GM12891 (cell line): ENCODE measurements at places on chromosomes 6 and 20.
A peak's percentile ranks its signal among the peaks of the same experiment; 100 is the strongest.

DNA sequence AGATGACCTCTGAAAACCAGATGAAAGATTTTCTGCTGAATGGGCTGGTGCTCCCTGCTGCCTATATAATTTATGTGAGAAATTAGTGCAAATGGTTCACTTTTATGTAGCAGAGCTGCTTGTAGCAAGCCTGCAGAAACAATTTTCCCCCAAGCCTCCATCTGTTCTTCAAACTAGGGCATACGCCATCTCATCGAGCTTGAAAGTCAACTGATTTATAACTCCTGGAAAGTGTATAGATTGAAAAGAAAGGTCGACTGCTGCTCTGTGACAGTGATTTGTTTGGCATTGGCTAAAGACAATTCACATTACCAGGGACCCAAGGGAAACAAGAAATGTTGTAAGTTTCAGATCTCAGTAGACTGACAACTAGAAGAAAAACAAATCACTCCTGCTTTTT lies 93.3 kb downstream of the PACRG start:
- no peak for DNase-seq

DNA sequence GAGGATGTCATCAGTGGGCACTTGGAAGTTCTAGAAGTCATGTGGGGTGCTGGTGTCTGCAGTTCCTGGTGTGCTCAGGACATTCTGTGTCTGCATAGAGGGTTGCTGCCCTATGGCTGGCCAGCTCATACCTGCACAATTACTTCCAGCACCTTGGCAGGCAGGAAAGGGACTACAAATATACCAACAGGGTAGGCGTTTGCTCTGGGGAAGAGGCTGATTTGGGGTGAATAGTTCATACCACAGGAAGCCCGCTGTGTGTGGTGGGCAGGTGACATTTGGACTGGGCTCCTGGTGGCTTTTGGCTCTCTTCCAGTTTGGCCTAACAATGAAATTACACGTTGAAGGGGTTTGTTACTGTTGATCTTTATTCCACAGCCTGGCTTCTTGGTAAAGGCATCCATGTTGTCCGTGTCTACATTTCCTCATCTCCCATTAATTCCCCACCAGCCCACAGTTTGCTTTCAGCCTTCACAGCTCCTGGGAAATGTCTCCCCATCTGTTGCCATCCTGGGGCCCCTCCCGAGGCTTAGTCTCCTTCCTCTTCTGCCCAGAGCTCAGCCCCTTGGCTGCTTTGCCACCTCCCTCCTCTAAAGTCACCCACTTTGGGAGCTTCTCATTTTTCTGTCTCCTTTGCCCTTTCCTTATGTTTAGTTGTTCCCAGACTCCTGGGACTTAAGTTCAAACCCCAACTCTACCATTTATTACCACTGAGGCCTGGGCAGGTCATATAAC lies 88.1 kb downstream of the RSPH3 start:
- no peak for DNase-seq

GRCh38 chr6:108117427-108118358 lies 43.2 kb upstream of the OSTM1 start:
- DNase-seq, result peak; percentile 27

GRCh38 chr6:168117942-168118341 lies 38.9 kb upstream of the FRMD1 start:
- DNase-seq, result no peak

DNA sequence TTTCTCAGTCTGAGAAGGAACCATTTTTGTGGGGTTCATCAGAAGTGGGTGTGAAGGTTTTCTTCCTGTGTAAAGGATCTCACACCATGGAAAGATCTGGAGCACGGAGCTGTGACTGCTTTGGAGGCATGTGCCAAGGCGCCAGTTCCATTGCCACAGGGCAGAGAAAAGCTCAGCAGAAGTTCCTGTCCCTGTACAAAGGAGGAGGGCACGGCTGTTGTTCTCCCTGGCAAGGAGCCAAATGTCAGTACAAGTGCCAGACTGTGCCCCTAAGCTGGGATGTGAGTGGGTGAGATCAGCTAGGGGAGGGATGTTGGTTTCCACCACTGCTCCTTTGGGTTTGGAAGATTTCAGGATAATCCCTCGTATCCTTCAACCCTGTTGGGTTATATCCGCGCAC lies 117.3 kb downstream of the CRYBG1 start:
- DNase-seq, result no peak

DNA sequence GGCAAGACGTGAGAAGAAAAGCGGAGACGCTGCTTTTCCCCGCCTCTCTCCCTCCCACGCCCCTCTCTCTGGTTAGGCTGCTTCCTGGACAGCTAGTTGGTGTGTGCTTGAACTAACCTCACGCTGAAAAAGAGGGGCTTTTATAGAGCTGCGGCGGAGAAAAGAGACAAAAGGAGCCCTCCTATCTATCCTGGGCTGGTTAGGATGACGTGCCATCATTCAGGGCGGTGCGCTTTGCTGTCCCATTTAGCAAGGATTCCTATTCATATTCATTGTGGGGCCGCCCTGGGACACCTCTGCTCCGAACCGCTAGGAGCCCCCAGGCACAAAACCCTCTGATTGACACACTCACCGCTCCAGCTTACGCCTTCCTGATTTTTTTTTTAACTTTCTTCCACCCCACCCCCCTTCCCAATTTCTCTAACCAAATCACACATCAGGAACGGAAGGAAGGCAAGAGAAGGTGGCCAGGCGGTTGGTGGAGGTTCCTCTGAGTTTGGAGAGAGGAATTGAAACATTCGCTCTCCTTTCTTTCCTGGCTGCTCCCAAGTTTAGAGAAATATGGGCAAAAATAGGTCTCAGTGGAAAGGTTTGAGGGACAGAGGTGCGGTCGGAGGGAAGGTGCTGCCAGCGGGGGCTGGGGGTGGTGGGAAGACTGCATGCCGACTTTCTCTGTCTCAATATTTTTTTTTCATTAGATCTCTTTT lies at the start of gene OLIG3:
OLIG3 (minus strand) TSS at position 114 of the 707 bp plus-strand sequence. CDS start 224 bp downstream, outside the sequence.
- peak; percentile 29 for DNase-seq

- no peak for DNase-seq
Observed at GRCh38 chr20:1657556-1658334, at the start of gene SIRPG. TSS of gene SIRPG (minus strand) at chr20:1657779. CDS start at chr20:1657714, 65 bp downstream.

- DNase-seq, result no peak
Observed at GRCh38 chr6:73579851-73580246, 59.0 kb upstream of the EEF1A1 start.

DNA sequence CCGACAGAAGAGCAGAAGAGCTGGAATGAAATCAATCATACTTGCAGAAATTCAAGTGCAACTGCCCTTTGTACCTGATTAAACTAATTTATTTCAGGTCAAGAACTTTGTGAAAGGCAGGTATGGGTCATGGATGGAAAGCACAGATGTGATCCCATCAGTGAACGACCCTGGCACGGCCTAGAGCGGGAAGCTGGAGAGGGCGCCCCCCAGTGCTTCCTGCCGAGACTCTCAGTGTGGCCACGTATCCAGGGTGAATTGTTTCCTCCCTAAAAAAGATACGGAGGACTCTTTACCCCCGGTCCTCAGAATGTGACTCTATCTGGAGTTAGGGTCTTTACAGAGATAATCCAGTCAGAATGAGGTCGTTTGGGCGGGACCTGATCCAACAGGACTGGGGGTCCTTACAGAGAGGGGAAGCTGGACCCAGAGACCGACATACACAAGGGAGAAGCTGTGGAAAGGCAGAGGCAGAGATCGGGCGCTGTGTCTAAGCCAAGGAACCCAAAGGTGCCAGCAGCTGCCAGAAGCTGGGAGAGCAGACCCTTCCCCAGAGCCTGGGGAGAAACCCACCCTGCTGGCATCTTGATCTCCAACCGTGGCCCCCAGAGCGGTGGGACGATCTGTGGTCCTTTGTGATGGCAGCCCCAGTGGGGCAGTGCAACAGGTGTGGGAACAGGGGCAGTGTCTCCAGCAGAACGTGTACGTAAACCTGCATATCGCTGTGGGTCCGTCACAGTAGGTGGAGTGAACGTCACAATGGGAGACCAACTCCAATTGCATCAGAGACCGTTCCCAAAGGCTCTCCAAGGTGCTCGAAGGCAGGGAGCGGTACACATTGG lies 91.9 kb downstream of the TAF4 start:
- DNase-seq, result no peak

DNA sequence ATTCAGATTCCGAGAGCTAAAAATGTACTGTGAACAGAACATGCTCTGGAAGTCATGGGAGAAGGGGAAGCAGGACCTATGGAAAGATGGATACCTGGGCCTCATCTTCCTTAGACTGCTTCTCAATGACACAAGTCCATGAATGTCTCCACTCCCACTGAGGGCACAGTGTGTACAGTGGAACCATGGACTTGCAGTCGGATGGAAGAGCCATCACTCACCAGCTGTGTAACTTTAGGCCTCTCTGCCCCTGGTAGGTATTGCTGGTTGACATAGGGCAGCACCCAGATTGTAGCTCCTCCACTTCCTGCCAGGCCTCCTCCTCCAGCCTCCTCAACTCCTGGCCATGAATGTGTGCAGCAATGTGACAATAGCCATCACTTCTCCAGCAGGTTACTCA lies 52.5 kb downstream of the MAFB start:
- no peak for DNase-seq

- no peak for DNase-seq
Observed at GRCh38 chr6:75975904-75976303, 96.6 kb downstream of the IMPG1 start.

DNA sequence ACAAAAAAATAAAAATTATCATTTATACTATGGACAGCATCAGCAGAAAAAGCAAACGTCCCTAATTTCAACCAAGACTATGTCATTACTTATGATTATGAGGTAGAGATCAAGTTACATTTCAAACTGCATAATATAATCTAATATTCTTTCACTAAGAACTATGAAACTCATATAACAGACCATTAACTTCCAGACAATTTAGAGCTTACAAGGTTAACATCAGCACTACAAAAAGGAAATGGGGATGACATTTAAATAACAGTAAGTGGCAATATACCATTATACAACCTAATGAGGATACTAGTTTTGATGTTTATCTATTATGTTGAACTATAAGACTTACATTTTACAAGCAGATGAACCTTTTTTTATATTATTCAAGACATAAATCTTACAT lies 261.0 kb upstream of the THEMIS start:
- no peak for DNase-seq

DNA sequence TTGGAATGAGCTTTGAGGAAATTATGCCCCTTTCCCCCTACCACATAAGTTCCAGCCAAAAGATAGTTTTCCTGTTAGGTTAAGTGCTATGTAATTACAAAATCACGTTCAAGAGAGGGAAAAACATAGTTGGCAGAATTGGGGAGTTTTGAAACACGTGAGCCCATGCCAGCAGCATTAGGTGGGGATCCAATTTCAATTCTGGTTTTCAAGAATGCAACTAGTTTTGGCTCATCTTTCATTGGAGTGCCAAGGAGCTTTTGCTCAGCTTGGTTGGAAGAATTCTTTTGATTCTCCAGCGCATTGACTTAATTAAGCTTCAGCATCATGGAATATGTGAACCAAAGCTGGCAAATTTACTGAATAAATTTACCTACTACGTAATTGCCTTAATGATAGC lies 95.9 kb downstream of the SAMD5 start:
- DNase-seq, result no peak

DNA sequence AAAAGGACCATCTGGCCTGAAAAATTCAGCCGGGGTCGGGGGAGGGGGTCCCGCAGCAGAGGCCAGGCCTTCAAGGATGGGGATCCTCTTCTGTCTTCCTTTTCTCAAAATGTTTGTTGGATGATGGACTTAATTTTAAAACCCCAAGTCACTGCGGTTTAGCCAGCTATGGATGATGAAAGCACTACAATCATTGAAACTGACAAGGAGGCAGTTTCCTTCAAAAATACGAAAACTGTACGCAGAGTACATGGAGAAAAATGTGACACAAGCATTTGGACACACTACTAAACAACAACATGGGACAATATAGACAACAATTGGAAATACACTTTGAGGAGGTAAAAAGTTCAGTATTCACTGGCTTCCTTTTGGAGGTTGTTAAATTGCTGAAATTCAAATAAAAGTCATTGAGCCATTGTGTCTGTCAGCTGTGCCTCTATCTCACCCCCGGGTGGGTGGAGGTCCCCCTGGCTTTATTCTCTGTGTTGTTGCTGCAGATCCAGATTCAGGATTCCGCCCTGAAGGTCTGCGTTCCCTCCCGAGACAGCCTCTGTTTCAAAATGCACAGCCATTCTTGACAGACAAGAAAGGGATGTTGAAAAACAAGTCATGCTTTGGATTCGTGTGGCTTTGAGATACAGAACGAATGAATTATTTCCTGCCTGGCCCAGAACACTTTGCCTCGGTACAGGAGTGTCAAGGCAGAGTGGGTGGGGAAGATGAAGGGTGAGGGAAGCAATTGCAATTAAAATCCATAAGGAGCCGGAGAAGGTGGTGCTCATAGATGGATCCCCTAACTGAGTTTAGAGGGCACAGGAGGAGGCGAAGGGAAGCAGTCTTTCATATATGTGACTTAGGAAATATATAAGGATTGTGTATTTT lies 118.2 kb downstream of the TTLL2 start:
- DNase-seq, result no peak

GRCh38 chr20:19712721-19713260 lies 45.3 kb upstream of the RIN2 start:
- no peak for DNase-seq

- no peak for DNase-seq
Observed at GRCh38 chr6:67200626-67201403, 1434.3 kb upstream of the ADGRB3 start.

GRCh38 chr20:64045346-64046011 lies 4.0 kb downstream of the SOX18 start:
- no peak for DNase-seq

DNA sequence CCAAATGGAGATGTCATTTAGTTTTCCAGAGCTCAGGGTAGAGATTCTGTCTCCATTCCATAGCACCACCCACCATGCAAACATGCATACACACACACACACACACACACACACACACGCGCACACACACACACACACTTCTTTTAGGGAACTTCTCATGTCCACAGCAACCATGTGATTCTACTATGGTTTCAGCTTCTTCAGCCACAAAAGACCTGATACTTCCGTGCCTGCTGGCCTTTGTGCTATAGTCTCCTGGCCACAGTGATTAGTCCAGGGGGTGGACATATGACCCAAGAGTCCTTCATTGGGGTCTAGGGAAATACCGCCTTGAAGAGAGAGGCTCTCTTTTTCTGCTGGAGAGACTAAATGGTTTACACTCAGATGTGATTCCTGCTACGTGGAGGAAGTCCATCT lies 53.5 kb downstream of the CARMIL1 start:
- DNase-seq, result no peak

- no peak for DNase-seq
Observed at GRCh38 chr6:100300221-100300736, 164.4 kb downstream of the SIM1 start.

DNA sequence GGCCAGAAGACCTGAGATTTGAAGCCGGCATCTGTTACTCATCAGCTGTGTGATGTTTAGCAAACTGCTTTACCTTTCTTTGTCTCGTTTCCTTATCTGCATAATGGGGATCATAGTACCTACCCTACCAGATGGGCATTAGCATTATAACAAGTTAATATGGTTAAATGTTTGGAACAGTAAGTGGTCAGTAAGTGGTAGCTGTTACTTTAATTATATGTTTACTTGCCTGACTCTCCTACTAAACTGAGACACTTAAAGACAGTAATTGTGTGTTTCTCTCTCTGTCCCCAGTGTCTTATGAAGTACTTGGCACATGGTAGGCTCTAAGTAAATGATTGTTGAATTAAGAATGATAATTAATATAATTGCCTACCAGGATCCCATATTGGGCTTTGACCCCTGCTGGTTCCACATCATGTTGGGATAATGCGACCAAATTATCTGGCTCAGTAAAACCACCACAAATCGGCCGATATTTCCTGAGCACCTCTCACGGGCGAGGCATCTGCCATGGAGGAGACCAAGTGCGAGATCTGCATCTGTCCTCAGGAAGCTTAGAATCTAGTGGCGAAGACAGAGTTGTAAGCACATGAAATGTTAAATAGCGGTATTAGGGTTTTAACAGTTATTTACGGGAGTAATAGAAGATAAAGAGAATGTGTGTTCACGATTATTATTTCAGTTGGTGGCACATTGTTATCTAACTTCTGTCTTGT lies 31.4 kb downstream of the PTK7 start:
- DNase-seq, result no peak
